ENCODE measurements at places on chromosomes 6 and 20.
A peak's percentile ranks its signal among the peaks of the same experiment; 100 is the strongest.

DNA sequence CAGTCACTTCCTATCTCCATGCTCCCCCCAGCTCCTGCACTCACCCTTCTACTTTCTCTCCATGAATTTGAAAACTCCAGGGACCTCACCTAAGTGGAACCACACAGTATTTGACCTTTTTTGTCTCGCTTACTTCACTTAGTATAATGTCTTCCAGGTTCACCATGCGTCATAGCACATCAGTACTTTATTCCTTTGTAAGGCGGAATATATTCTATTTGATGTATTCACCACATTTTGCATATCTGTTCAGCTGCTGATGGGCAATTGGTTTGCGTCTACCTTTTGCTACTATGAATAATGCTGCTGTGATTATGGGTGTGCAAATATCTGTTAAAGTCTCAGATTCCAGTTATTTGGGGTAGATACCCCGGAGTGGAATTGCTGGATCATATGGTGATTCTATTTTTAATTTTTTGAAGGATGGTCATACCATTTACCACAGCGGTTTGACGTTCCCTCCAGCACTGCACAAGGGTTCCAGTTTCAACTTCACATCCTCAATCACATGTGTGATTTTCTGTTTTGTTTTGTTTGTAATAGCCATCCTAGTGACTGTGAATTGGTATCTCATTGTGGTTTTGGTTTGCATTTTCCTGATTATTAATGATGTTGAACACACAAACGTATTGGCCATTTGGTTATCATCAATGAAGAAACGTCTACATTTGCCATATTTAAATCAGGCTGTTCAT is 20.3 kb upstream of the SYNDIG1 start:
- no peak for DNase-seq

DNA sequence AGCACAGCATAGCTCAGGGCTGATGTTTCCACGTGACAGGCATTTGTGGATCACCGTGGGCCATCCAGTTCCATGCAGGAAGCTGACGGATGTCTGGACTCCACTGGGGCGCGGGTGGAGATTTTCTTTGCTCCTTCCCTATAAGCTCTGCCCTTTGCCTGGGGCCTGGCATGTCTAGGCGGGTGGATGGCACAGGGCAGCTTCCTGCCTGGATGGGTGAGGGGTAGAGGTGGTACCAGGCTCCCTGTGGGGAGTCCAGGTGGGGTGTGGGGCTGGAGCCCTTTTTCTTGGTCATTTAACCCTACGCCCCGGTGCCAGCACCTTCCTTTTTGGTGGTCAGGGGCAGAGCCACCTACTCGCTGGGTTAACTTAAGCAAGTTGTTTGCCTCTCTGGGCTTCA is 10.4 kb downstream of the FAM110A start:
- DNase-seq, result no peak

GRCh38 chr6:129923530-129924250 is 62.6 kb upstream of the TMEM244 start:
- DNase-seq, result no peak

GRCh38 chr6:25717866-25718740 is 36.4 kb upstream of the SLC17A4 start:
- DNase-seq, result peak; percentile 20

- no peak for DNase-seq
Observed at GRCh38 chr6:54706844-54707605, 139.5 kb upstream of the FAM83B start.

All from HEK293T (cell line).